ENCODE measurements at places on chromosomes 13 and 19. TPM values are rescaled to one million over a fixed set of nuclear protein-coding genes. Genes with fewer than 3 reads are reported as not detected.
A peak's percentile ranks its signal among the peaks of the same experiment; 100 is the strongest.

GRCh38 chr13:50074843-50075242, 59.6 kb downstream of the KCNRG start:
- DNase-seq, result no peak

ACTN4 gene
- total RNA-seq, result 354 TPM

ZNF415 gene
- 14.9 TPM for total RNA-seq

- DNase-seq, result no peak
Measured at GRCh38 chr19:1357531-1358109, 26.1 kb upstream of the NDUFS7 start.

KL gene
- total RNA-seq, result 0.24 TPM

ZNF429 gene
- 22.6 TPM for total RNA-seq

C1QTNF9B gene
- total RNA-seq, result 3.6 TPM

- peak; percentile 75 for DNase-seq
Measured at GRCh38 chr13:50144246-50145160, 129.3 kb downstream of the KCNRG start.

CRX gene
- total RNA-seq, result 1.7 TPM

THSD1 gene
- 8.4 TPM for total RNA-seq

DIRAS1 gene
- 8.2 TPM for total RNA-seq

DHDH gene
- total RNA-seq, result not detected

- DNase-seq, result no peak
Measured at GRCh38 chr19:45560686-45561085, 23.9 kb downstream of the OPA3 start.

GRCh38 chr13:110759710-110760109, 46.2 kb downstream of the ING1 start:
- no peak for DNase-seq

GRCh38 chr13:96492766-96493165, 402.9 kb downstream of the HS6ST3 start:
- no peak for DNase-seq

DNA sequence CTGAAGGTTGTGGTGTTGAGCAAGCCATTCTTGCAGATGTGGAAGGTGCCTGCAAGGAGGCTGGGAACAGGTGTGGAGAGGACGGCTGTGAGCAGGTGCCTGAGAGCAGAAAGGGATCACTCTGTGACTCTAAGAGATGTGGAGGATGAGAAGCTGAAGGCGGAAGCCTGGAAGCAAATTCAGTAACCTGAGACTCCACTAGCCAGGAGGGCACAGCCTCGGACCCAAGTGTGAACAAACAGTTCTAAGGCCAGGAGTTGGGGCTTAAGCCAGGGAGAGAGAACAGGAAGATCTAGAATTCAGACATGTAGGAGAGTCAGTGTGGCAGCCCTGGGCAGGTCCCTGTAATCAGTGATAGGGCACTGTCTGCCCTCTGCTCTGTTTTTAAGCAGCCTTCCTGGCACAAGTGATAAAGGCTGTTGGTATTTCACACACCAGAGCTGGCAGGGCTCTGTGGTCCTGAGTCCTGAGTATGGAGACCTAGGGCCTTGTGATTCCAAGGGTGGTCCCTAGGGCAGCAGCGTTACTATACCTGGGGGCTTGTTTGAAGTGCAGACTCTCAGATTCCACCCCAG, 131.3 kb downstream of the SLC7A1 start:
- no peak for DNase-seq

TIMM50 gene
- 109 TPM for total RNA-seq

- no peak for DNase-seq
Measured at GRCh38 chr19:43672061-43672679, 2.2 kb upstream of the PLAUR start.

DNA sequence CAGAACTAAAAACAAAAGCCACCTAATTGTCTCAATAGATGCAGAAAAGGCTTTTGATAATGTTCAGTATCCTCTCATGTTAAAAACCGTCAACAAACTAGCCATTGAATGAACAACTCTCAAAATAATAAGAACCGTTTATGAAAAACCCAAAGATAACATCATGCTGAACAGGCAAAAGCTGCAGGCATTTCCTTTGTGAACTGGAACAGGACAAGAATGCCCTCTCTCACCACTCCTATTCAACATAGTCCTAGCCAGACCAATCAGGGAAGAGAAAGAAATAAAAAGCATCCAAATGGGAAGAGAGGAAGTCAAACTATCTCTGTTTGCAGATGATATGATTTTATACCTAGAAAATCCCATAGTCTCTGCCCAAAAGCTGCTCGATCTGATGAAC, 179.6 kb upstream of the EDNRB start:
- no peak for DNase-seq

DNA sequence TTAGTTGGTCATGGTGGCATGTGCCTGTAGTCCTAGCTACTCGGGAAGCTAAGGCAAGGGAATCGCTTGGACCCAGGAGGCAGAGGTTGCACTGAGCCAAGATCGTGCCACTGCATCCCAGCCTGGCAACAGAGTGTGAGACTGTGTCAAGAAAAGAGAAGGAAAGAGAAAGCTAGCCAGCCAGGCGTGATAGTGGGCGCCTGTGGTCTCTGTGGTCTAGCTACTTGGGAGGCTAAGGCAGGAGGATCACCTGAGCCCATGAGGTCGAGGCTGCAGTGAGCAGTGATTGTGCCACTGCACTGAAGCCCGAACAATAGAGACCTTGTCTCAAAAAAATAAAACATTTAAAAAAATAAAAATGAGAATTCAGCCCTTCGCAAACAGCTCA, 33.3 kb downstream of the TIMM13 start:
- no peak for DNase-seq

TMEM38A gene
- total RNA-seq, result not detected

GRCh38 chr13:57858376-57858775, 226.8 kb downstream of the PCDH17 start:
- DNase-seq, result no peak

NLRP4 gene
- total RNA-seq, result 0.24 TPM

RFXAP gene
- total RNA-seq, result 0.96 TPM

GRCh38 chr19:42515241-42515832, 12.9 kb downstream of the CEACAM1 start:
- DNase-seq, result no peak

GRCh38 chr13:98217597-98217996, 40.5 kb upstream of the RNF113B start:
- DNase-seq, result no peak

DNA sequence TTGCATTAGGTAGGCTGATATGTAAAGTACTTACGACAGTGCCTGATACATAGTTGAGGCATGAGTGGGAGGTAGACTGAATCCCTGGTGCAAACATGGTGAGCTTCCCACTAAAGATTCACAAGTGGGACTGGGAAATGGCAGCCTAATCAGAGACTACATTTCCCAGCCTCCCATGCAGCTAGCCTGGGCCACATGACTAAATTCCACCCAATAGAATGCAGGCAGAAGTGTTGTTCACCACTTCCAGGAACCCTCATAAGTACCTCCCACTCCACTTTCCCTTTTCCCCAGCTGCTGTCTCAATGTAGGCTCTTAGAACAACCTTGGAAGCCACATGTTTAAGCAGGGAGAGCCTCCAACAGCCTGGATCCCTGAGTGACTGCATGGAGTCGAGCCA, 104.9 kb downstream of the CACNA1A start:
- no peak for DNase-seq

C5AR2 gene
- total RNA-seq, result 5.5 TPM

- DNase-seq, result no peak
Measured at GRCh38 chr19:32945260-32945659, 26.5 kb downstream of the CEP89 start.

- DNase-seq, result no peak
Measured at GRCh38 chr19:584240-585001, 5.3 kb upstream of the HCN2 start.

DNA sequence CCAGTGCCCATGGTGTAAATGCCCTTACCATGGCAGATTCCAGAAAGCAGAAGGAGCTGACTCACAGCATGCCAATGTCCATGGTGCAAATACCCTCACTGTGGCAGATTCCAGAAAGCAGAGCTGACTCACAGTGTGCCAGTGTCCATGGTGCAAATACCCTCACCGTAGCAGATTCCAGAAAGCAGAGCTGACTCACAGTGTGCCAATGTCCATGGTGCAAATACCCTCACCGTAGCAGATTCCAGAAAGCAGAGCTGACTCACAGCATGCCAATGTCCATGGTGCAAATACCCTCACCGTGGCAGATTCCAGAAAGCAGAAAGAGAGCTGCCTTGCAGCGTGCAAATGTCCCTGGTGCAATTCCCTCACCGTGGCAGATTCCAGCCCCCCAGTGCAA, 163.8 kb upstream of the SOX1 start:
- no peak for DNase-seq

DNA sequence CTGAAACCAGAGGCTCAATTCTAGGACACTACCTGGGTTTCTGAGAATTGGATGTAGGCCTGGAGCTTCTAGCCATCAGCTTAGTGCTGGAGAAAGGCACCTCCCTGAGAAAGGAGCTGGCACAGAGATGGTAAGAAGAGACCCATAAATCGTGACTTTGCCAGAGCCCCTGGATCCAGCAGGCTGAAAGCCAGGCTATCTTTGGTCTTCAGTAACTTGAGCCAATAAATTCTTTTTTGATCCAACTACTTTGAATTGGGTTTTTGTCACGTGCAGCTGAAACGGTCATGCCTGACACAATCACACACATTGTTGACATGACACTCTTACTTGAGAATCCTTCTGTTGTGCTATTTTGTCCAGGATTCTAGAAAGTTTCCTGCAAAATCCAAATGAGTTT, 103.4 kb downstream of the LHFPL6 start:
- no peak for DNase-seq

VSTM2B gene
- not detected for total RNA-seq

- DNase-seq, result no peak
Measured at GRCh38 chr19:46221152-46221551, 8.4 kb upstream of the IGFL1 start.

- no peak for DNase-seq
Measured at GRCh38 chr19:35060160-35060855, 18.8 kb downstream of the HPN start.

CRTC1 gene
- total RNA-seq, result 1.4 TPM

ZNF506 gene
- total RNA-seq, result 34.4 TPM

- DNase-seq, result no peak
Measured at GRCh38 chr13:65310663-65311328, 1919.3 kb downstream of the PCDH9 start.

- DNase-seq, result no peak
Measured at GRCh38 chr19:47901370-47901769, 15.3 kb upstream of the SULT2A1 start.

PRTN3 gene
- total RNA-seq, result not detected

DNA sequence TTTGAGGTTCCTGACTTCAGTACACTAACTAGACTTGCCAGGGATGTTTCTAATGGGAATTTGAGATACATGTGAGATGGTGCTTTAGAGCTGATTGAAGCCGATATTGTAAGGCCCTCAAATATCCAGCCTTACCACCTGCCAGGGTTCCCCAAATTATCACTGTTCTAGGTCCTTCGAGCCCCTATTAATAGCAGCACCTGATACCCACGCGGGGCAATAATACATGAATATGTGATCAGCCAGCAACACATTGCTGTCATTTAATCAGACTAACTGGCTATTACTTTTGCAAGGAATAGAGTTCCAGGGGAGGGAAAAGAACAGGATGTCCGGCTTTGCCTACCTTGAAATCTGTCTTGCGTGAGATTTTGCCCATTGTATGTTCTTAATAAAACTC, 5.1 kb downstream of the RGCC start:
- DNase-seq, result no peak

DNA sequence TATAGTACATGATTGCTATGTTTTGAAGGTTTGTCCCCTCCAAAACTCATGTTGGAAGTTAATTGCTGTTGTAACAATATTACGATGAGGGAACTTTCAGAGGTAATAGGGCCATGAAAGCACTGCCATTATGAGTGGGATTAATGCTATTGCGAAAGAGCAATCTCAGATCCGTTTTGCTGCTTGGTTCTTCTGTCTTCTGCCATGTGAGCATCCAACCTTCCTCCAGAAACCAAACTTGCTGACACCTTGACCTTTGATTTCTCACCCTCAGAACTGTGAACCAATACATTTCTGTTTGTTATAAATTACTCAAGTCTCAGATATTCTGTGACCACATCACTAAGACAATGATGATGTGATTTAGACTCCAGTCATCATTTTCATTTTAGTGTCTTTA, 2590.9 kb downstream of the PCDH9 start:
- no peak for DNase-seq

GRCh38 chr13:113814435-113814821, 49.4 kb downstream of the GAS6 start:
- no peak for DNase-seq

TMPRSS9 gene
- total RNA-seq, result not detected

DNA sequence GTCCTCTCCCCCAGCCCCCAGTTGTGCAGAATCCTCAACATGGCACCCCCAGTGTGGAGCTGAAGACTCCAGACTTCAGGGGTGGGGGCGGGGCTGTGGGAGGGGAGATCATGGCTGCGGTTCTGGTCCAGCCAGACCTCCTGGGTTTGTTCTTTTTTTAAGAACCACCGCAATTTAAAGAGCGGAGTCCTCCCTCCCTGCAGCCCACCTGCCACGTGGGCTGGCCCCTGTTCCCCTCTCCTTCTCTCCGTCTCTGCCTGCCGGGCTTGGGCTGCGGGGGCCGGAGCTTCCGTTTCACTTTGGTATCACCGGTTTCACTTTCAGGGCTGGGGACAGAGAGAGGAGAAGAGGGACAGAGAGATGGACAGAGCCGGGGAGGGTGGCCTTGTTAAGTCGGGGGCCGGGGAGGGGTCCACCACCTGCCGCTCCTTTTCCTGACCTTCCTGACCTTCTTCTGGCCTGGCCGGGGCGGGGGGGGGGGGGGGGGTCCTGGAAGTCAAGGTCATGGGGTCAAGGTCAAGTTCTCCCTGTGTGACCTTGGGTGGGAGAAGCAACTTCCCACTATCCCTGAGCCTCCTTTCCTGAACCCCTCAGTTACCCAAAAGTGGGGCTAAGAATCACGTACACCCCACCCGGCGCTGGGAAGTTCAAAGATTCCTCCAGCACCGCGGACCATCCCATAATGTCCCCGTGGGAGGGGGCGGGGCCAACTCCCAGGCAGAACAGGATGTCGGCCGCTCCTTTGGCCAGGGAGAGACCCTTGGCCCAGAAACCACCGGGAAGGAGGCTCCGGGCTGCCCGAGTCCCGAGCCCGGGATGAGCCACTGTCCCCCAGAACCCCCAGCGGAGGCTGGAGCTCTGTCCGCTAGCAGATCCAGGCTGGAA, 11.3 kb upstream of the ZBTB7A start:
- DNase-seq, result no peak

DNA sequence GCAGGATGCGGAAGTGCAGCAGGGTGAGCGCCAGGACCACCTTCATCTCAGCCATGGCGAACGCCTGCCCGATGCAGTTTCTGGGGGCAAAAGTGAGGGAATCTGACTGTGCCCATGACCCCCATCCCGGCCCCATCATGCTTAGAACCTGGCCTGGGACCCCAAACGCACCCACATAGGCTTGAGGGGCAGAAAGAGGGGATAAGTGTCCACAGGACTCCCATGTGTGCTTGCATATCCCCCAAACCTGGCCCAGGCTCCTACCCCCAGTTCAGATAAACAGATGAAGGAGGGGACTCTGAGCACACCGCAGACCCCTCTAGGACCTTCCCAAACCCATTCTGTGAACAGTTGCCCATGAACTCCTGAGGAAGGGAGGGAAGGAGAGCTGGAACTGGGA, 16.0 kb upstream of the CYP4F2 start:
- DNase-seq, result no peak
